Activated CD4-positive, alpha-beta T cell treated with anti-CD3 and anti-CD28 coated beads for 48 hours (primary cell): ENCODE measurements at places on chromosomes 1 and 21.
A peak's percentile ranks its signal among the peaks of the same experiment; 100 is the strongest.

DNA sequence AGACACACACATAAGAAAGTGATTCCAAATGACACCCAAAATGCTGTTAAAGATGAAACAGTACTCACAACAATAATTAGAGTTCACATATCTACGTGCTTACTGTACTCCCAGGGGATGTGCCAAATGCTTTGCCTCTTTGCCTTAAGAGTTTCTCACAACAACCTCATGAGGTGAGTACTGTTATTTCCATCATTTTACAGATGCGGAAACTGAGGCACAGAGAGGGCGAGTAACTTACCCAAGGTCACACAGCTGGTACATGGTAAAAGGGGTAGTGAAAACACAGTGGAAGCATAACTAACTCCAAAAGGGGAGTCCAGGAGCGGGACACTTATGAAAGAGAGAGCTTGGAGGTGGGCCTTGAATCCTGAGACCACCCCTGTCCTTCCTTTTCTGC, 171.8 kb downstream of the ACTL8 start:
- no peak for DNase-seq

- DNase-seq = peak; percentile 59
Observed at GRCh38 chr1:2314803-2315673, 76.3 kb downstream of the MORN1 start.

DNA sequence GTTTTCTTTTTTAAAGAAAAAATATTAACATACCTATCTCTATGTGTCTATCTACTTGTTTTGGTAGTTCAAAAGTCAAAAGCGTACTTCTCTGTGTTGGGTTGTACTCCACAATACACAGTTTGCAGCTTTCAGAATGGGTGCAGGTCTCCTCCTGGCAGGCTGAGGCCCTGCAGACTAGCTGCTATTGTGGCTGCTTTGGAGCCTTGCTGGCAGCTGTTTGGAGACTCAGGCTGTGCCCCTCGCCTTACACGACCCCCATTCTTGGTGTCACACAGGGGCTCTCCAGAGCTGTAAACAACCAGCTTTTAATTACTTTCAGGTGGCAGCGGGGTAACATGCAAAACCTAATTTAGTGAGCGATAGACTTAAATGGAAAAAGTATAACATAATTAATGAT, 160.4 kb downstream of the DSCAM start:
- DNase-seq = no peak

GRCh38 chr1:22600071-22600816, 36.2 kb upstream of the C1QA start:
- DNase-seq = no peak

- DNase-seq = no peak
Observed at GRCh38 chr1:113303267-113303666, 87.0 kb upstream of the MAGI3 start.

- DNase-seq = peak; percentile 35
Observed at GRCh38 chr1:42937141-42937696, 21.4 kb downstream of the SLC2A1 start.

- no peak for DNase-seq
Observed at GRCh38 chr21:42705346-42705745, 51.9 kb downstream of the PDE9A start.

DNA sequence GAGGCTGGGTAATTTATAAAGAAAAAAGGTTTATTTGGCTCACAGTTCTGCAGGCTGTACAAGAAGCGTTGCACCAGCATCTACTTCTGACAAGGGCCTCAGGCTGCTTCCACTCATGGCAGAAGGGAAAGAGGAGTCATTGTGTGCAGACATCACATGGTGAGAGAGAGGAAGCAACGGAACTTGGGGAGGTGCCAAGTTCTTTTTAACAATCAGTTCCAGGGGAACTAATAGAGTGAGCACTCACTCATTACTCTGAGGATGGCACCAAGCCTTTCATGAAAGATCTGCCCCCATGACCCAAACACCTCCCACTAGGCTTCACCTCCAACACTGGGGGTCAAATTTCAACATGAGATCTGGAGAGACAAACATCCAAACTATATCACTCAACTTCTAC, 77.2 kb downstream of the DDAH1 start:
- DNase-seq = no peak

- DNase-seq = no peak
Observed at GRCh38 chr1:228035844-228036243, 29.0 kb downstream of the WNT3A start.

DNA sequence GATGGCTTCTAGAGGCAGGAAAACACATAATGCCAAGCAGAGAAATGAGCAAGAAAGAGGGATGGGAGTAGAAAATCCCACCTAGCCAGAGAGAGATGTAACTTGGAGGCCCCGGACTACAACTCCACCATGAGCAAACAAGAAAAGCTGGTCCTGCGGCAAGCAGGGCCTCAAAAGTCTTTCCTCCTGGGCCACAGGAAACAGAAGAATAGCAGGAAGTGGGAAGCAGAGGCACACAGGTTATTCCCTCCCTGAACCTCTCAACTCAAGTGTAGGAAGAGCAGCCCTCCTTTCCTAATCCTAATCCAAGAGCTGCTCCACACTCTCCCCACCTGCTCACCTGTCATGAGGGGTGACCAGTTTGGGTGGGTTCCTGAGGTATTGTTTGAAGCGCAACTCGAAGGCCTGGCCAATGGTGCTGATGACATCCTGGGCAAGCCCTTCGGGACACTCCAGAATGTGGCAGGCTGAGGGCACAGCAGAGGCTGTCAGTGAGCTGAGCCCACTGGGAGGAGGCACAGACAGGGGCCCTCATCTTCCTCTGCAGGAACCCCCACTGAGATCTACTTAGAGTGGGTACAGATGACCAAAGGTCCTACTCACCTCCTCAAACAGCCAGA, 3.1 kb downstream of the SHC1 start:
- no peak for DNase-seq

DNA sequence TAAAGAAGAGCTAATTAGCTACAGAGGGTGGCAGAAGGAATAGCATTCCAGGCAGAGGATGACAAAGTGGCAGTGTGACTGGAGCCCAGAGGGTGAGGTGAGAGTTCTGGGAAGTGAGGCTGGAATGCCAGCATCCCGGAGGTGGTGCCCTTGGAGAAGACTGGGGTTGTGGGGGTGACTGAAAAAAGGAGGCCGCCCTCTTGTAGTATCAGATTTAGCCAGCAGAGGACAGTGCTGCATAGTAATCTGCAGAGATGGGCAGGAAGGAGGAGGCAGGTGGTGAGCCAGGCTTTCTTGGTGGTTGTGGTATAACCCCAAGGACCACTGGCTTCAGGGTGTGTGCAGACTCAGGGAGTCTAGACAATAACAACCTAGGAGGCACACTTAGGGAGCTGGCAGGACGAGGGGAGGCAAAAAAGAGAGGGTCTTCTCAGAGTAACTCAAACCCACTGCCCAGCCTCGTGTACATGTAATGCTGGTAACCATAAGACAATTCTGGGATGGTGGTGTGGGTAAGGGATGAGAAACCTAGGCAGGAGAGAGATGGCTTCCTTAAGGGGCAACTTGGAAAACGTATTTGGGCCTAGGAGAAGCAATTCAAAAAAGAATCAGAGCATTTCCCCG, 30.5 kb downstream of the MROH7 start:
- peak; percentile 82 for DNase-seq

- DNase-seq = no peak
Observed at GRCh38 chr1:22889213-22889827, 83.3 kb downstream of the LACTBL1 start.

GRCh38 chr21:46559291-46559983, 45.4 kb downstream of the S100B start:
- peak; percentile 81 for DNase-seq

- DNase-seq = no peak
Observed at GRCh38 chr1:170685166-170685565, 21.2 kb downstream of the PRRX1 start.

GRCh38 chr1:55597910-55598309, 382.7 kb upstream of the USP24 start:
- DNase-seq = no peak

- DNase-seq = no peak
Observed at GRCh38 chr1:210516092-210516656, 187.5 kb downstream of the HHAT start.

DNA sequence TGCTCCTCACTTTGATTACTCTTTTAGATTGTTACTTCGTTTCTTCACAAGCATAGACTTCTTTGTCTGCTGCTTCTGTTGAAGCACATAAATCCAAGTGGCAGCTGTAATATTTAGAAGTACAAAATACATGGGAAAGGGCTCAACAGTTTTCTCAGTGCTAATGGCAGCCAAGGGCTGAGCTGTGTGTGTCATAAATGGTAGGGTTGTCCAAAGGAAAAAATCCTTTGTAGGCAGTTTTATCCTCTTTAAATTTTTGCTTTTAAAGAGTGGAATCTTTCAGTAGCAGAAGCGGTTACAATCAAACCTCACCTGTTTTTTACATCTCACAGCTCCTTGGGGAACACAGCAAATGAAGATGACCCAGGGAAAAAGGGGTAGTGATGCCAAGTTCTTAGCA, 650.8 kb downstream of the PLPP3 start:
- no peak for DNase-seq
